Hindlimb muscle (tissue), 1 donor: ENCODE measurements at places on chromosomes 3 and 15.

- DNase-seq, result no peak
Observed at GRCh38 chr3:117150628-117151027, 441.0 kb downstream of the TUSC7 start.

DNA sequence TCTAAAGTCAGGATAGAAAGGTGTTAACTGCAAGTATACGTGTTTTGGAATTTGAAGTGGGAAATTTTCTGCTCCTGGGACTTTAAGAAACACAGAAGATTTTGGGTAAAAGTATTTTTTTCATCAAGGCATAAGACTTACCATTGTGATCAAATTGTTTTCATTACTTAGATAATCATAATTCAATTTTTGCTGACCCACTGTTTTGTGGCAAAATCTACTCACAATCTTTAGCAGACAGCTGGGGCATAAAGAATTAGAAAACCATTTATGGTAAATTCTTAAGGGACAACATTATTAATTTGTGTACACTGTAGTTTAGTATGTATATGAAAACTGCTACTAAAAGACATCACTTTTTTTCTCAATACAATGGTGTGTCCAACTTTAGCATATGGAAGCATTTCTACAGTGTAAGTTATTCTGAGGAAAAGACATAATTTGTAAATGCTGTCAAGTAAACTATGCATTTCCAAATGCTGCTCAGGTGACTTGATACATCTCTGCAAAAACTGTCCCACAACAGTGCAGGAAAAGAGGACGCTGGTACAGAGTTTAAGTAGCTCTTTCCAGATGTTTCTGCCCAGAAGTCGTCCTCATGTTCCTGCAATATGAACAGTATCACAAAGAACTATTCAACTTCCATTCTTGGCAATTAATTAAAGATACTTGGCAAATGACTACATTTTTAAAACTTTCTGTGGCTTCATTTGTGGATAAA is 52.3 kb downstream of the THSD4 start:
- no peak for DNase-seq

DNA sequence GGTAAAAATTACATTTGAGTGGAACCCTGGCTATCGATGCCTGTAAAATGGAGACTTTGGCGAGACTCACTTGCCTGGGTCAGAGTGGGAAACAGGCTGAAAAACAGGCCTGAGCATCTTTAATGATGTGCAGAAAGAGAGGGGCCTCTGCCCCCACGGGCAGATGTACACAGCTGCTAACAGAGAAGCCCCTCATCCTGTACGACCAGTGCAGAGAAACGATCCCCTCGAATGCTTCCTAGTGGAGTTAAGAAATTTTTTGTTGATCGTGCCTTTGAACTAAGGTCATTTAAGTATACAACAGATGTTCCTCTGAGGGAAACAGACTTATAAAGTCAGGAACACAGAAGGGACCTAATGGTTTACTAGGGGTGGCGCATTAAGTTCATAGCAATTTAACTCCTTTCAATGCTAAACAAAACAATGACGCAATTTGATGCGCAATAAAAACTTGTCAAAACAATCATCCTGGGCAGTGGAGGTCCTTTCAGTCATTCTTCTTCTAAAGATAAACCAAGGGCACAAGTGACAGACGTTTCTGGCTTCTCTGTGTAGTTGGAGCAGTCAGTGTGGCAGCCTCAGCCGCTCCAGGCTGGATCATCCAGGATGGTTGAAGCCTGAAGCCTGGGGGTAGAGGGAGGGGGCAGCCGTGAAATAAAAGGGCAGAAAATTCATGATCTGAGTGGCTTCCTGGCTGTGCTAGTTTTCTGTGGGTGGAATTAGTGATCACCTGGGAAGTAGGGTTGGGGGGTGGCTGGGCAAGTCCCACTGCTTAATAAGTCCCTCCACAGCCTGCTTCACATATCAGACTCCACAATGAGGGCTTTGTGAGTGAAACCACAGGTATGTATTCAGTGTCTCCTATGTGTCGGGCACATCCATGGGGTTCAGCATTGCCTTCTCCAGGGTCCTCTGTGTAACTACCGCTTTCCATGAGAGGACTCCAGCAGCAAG is 50.8 kb upstream of the MRPS22 start:
- no peak for DNase-seq

DNA sequence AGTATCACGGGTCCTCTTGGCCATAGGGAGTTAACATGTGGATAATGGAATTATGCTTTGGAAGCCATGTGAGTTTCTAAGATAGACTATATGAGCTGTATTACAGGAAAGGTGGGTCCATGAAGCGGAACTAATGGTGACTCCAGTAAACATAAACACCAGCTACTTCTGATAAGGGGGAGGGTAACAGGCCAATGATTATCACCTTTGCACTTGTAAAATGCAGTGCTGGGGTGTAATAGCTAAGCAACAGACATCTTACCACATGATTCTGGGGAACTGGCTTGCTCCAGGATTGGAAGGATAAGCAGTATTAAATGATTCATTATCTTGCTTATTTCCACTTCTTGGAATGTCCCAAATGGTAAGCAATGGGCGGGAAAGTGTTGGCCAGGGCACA is 61.4 kb upstream of the CD47 start:
- no peak for DNase-seq

GRCh38 chr3:5073374-5074085 is 48.6 kb upstream of the ARL8B start:
- no peak for DNase-seq
